ENCODE measurements at places on chromosomes 12 and 14.

GRCh38 chr14:50087341-50088116, 28.8 kb downstream of the VCPKMT start:
- no peak for DNase-seq

DNA sequence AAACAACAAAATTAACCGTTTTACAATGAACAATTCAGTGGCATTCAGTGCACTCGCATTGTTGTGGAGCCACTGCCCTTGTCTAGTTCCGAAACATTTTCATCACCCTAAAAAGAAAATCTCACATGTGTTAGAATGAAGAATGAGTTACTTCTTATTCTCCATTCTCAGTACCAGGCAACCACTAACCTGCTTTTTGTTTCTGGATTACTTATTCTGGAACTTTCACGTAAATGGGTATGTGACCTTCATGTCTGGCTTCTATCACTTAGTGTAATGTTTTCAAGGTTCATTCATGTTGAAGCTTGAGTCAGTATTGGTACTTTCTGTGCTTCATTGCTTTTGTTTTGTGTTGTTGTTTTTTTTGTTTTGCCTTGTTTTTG, 15.6 kb downstream of the RCOR1 start:
- no peak for DNase-seq

DNA sequence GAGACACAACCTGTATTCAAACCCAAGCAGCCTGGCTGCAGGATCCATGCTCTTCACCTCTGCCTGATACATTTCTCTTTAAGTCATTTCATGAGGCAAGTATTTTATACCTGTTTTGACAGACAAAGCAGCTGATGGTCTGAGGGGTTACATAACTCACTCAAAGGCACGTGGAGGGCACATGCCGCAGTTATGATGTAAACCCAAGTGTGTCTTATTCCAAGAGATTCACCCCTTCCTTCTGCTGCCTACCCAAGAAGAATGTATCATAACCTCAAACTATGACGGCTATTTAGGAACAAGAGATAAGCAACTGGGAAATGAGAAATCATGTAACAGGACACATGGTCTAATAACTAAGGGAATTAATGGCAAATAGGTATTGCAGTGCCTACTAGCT, 329.8 kb upstream of the TMPO start:
- no peak for DNase-seq

DNA sequence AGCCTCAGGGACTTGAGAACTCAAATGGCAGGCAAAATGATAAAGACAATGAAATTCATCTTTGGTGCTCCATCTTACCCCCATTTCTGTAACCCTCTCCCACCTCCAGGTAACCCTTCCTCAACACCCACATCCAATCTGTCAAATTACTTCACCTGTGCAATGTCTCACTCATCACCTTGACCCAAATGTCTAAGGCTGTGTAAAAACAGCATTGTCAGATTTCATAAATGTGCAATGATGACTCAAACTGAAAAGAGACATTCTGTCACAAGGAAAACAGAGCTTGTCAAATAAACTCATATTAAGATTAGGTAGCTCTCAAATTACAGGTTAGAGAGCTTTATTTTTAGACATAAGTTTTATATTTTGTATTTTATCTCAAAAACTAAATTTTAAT, 19.9 kb upstream of the COCH start:
- DNase-seq = no peak

GRCh38 chr12:61998791-61999190, 261.4 kb upstream of the USP15 start:
- DNase-seq = no peak

DNA sequence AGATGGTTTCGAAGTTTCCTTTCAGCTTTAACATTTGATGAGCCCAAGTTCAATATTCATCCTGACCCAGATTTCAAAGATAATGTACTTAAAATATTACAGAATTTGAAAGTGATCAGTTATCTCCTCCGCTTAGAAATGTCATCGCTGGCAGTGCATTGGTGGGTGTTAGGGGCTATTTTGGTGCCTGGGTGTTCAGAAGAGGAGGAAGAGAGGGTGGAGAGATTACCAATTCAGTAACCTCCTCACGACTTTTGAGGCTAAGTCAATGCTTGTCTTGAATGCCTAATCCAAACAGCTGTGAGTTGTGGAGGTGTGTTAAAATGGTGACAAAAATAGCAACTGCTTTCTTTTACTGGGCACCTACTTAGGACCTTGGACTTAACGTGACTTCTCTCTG, 13.8 kb upstream of the DGLUCY start:
- no peak for DNase-seq
